Renal cortex interstitium (tissue), 15 donors: ENCODE measurements at places on chromosomes 1 and 21.

- DNase-seq, result no peak
Measured at GRCh38 chr1:226717256-226717909, 21.7 kb downstream of the ITPKB start.

- no peak for DNase-seq
Measured at GRCh38 chr1:201215531-201216357, 25.1 kb downstream of the IGFN1 start.

DNA sequence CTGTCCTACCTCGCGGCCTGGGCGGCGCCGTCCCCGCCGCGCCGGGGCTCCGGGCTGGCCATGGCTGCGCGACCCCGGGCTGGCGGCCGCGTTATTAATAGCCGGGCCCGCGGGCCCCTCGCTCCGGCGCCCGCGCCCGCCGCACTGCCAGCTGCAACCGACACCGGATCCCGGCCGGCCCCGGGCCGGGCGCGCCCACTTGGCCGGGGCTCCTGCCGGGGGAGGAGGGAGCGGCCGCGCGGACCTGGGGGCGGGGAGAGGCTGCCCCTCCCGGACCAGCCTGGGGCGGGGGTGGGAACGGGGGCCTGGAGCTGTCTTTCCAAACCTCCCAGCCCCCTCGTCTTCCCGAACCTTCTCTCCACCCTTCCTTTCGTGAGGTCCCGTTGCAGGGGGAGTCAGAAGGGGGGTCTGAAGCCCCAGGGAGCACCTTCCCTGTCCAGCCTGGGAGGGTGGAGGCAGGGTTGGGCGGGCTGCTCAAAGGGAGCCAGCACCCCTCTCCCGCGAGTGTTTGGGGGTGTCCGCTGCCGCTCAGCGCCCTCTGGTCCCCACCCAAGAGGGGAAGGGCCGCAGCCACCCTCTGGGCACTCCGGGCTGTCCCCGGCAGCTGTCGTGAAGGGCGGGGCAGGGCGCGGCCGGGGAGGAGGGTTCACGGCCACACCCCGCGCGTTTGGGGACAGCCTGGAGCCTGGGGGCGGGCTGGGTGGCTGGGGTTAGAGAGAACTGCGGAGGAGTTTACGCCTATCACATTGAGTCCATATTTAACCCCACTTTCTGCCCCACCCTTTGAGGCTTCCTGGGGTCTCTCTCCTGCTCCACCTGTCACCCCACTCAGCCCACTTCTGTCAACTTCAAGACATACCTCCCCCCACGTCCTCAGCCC, at the start of gene SYNC:
SYNC (minus strand) TSS at position 172 of the 880 bp plus-strand sequence; CDS start at position 62, 110 bp downstream.
- no peak for DNase-seq

DNA sequence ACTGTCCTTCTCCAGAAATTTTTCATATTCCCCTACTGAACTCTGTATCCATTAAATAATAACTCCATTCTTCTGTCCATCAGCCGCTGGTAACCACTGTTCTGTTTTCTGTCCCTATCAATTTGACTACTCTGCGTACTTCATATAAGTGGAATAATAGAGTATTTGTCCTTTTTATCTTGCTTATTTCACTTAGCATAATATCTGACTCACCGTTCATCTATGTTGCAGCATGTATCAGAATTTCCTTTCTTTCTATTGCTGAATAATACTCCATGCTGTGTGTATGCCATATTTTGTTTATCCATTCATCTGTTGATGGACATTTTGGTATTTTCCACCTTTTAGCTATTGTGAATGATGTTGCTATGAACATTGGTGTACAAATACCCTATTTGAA, 71.9 kb downstream of the CEP350 start:
- DNase-seq, result no peak

DNA sequence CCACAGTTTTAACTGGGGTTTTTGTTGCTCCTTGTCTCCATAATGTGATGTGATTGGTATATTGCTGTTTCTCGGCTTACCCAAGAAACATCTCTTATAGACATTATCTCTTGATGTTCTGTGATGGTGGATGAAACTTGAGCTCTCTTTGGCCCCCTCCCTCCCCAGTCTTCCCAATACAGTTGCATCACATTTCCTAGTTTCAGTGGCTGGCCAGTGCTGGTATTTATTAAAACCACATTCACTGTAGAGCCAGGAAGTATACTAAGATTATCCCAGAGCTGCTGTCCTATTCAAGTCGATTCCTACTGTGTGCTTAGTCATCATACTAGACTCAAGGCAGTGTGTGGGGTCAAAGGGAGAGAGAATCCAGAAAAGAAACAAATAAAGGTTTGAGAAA, 244.4 kb downstream of the KAZN start:
- no peak for DNase-seq

DNA sequence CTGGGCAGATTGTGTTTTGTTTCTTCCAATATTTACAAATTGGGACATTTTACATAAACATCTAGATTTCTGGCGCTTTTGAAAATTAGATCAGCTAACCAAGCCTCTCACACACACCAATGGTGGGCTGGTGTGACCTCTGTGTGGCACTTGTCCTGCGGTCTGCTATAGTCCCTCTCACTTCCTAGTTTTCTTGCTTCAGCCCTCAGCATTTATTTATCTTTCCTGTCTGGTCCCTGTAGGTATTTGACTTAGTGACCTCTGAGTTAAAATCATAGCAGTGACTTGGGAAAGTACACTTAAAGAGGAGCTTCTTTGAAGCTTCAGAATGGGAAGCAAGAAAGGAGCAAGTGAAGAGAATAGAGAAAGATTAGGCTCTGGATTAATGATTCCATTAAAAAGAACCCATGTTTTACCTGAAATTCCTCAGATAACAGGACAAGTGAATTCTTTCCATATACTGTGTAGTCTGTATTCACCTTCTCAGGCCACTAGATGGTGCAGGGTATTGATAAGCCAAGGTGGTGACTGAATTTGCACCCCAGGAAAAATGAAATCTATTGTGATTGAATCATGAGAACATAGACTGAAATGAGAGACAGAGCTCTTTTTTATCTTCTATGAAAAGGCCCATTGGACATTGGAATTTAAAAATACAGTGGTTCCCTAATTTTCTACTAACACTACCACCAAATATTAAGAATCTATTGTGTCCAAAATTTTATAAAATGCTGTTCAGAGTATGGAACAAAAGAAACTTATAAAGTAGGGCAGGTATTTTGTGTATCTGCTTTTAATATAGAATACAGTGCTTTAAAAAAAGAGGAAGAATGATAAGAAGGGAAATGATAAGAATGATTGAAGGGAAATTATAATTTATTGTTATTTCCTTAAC, 7.1 kb upstream of the DIPK1A start:
- DNase-seq, result no peak

DNA sequence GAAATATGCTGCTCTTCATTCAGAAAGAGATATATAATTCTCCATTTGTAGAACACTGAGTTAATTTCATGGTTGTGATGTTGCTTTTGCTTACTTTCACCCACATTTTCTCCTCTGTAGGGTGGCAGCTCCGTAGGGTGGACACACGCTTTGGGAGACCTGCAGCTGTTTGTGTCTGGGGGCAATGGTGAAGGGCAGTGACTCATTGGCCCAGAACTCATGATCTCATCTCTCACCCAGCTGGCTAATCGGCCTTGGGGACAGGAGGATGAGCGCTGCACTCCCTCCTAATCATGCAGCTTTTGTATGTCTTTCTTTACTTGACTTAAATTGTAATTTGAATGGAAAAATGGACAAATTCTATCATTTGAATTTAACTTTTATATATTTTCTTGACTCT, 9.6 kb downstream of the DISC1 start:
- no peak for DNase-seq

DNA sequence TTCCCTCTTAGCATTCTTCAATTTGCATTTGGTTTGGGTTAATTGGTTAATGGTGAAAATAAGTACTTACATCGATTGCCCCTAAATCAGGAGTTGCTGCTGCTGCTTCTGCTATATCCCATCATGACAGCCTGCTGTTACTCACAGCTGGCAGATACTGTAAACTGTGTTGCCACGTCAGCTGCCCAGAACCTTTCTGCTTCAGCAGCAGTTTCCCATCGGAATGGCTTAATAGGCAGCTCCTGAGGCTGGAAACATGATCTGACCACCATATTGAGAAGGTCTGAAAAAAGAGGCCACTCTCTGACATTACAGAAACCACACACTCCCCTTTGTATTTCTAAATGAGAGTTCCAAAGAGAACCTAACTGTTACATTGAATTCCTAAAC, 14.3 kb upstream of the SEC16B start:
- peak; percentile 49 for DNase-seq

DNA sequence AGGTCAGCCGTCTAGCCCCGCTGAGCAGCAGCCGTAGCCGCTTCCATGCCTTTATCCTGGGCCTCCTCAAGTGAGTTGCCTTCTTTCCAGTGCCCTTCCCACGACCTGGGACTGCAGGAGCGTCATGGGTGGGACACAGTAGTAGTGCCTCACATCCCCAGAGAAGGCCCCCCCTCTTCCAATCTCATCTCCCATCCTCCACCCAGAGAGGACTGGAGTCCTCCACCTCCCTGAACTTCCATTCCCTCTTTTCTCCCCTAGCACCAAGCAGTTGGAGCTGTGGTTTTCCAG, 4.9 kb downstream of the RUSC1 start:
- no peak for DNase-seq

DNA sequence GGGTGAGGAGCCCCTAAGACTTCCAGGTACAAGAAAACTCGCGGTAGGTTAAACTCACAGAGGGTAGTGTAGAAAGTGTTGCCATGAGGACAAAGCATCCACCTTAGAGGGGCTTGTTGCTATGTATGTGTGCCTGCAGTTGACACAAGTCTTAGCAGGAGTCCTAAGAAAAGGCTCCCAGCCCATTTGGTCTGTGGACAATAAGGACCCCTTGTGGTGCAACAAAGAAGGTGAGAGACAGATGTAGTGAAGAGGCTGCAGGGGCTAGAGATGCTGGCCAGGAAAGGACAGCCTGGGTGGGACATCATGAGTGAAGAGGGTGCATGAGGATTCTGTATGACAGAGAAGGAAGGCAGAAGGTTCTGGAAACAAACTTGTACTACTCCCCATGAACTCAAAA, 36.3 kb upstream of the IL10 start:
- no peak for DNase-seq

DNA sequence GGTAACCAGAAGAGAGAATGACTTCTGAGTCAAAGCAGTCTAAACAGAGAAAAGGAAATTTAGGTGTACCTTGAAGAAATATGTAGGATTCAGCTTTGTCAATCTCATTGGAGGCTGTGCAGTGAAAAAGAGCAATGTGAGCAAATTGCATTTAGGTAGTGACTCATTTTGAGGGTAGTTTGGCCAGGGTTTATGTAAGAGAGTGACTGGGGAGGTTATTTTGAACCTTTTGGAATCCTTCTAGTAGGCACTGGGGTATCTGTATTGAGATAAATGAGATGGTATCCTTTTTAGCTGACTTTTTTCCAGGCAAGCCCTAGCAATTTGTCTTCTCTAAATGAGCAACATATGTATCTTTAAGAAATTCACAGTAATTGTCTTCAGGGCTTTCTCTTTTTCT, 95.9 kb downstream of the DISP1 start:
- DNase-seq, result no peak

DNA sequence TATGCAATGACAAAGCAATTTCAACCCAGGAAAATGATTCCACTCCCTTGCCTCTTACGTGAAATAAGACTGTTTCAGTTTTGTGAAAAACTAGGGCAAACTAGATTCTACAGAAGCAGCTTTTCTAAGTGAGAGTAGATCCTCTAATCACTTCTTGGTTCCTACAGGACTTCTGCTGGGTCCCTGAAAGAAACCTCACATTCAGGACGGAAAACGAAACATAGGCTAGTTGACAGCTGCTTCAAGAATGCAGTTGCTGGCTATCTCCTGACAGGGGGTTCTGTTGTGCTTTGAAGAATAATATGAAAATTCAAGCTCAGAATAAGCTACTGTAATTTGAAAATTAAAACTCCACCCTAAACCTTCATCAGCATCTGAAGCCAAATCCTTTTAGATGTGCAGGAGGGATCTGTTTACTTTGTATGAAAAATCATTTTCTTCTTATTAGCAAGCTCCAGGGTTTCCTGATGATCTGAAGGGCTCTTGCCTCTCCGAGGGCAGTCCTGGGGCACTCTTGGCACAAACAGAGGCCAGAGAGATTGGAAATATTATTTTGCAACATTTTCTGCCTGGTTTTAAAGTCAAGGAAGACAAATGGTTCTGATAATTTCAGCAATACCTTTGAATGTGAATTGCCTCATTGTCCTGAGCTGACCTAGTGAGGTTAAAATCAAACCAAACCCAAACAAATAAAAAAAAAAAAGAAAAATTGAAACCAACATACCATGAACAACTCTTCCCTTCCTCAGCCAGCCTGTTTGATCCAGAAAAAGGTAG, 55.0 kb downstream of the NTMT2 start:
- DNase-seq, result no peak

DNA sequence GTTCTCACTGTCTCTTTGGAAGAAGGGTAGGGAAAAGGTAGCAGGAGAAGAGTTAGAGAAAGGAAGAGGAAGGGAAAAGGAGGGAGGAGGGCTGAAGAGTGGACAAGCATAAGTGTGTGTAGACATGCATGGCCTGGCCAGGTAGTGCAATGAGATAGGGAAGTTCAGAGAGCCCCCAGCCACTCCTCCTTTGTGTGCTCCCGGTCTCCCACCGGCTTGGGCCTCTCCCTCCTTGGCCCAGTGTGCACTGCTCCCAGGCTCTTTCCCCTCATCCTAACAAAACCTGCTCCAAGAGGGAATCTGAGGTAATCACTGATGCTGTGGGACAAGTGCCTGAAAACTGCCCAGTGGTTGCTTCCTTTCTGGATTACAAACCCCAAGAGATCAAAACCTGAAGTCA, 10.3 kb upstream of the LEMD1 start:
- no peak for DNase-seq

- no peak for DNase-seq
Measured at GRCh38 chr1:203204756-203205155, 18.3 kb upstream of the CHI3L1 start.

- DNase-seq, result no peak
Measured at GRCh38 chr1:191085121-191085520, 607.5 kb upstream of the BRINP3 start.

- DNase-seq, result no peak
Measured at GRCh38 chr1:53412285-53413174, 46.7 kb upstream of the DMRTB1 start.

GRCh38 chr1:116352349-116352813, 20.7 kb upstream of the ATP1A1 start:
- no peak for DNase-seq

DNA sequence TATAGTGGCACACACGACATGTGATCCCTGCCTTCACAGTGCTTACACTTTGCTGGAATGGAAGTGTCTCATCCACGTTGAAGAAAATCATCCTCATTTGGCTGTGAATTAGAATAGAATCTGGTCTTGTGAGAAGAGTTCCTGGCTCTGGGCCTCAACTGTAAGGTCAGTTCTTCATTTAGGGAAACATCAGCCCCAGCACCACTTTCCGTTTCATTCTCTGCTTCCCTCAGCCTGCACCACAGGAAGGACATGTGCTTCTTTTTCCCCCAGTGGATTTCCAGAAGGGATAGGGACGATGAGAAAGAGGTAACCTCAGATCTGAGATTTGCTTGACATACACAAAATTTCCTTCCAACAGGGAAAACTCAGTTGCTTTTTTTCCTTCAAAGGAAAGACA, 3.7 kb upstream of the ALX3 start:
- no peak for DNase-seq
